ENCODE measurements at places on chromosomes 2 and 18. TPM values are rescaled to one million over a fixed set of nuclear protein-coding genes. Genes with fewer than 3 reads are reported as not detected.

The RELCH gene
- 16.4 TPM for total RNA-seq

The STK16 gene
- total RNA-seq = 20.2 TPM

The PDCL3 gene
- total RNA-seq = 10.2 TPM

The MLPH gene
- 11.2 TPM for total RNA-seq

The RAD51AP2 gene
- total RNA-seq = not detected

The RNF144A gene
- 6.9 TPM for total RNA-seq

The GALR1 gene
- total RNA-seq = not detected

The FAM237A gene
- not detected for total RNA-seq

The CAPN14 gene
- total RNA-seq = not detected

The IL1R2 gene
- total RNA-seq = 4.0 TPM

The NAT8 gene
- total RNA-seq = not detected

The UGT1A5 gene
- total RNA-seq = not detected

The C2orf66 gene
- 0.56 TPM for total RNA-seq

The POLR1A gene
- 28.4 TPM for total RNA-seq

The CCDC102B gene
- total RNA-seq = 16.6 TPM

The EFEMP1 gene
- 6,372 TPM for total RNA-seq

The CAPN13 gene
- not detected for total RNA-seq

The C1GALT1C1L gene
- total RNA-seq = 0.25 TPM

The MC5R gene
- not detected for total RNA-seq

The SLC14A1 gene
- total RNA-seq = 4.1 TPM

Measured in cardiac ventricle fibroblast (primary cell).